ENCODE measurements at places on chromosomes 11 and 22.

DNA sequence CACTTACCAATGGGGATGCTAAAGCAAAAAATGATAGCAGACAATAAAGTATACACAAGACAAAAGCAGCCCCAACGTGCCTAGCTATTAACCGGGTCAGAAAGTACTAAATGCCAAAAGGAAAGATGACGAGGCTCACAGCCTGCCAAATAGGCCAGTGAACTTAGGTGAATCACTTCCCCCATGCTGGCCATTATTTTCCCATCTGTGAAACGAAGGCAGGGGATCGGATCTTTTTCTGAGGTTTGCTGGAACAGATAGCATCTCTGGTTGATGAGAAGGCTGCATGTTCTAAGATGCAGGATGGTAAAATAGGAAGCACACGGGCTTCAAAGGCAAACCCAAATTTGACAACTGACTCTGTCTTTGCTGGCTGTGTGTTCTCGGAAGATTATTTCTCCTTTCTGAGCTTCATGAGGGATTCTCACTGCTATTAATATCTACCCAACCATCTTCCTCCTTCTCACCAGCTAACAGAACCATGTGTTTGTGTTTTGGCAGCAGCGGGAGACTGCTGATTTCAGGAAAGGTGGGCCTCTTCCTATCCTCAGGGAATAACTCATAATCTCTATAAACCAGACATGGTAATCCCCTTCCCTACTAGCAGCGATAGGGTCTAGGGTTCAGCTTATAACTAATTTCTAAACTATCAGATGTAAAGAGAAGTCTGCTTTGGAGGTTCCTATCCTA, 390.7 kb downstream of the LARGE1 start:
- DNase-seq: no peak

GRCh38 chr11:61976420-61976800, 9.0 kb upstream of the FTH1 start:
- DNase-seq: no peak

- DNase-seq: no peak
Observed at GRCh38 chr11:86056351-86056854, 12.5 kb downstream of the PICALM start.

- no peak for DNase-seq
Observed at GRCh38 chr11:44759743-44760476, 33.1 kb downstream of the TSPAN18 start.

DNA sequence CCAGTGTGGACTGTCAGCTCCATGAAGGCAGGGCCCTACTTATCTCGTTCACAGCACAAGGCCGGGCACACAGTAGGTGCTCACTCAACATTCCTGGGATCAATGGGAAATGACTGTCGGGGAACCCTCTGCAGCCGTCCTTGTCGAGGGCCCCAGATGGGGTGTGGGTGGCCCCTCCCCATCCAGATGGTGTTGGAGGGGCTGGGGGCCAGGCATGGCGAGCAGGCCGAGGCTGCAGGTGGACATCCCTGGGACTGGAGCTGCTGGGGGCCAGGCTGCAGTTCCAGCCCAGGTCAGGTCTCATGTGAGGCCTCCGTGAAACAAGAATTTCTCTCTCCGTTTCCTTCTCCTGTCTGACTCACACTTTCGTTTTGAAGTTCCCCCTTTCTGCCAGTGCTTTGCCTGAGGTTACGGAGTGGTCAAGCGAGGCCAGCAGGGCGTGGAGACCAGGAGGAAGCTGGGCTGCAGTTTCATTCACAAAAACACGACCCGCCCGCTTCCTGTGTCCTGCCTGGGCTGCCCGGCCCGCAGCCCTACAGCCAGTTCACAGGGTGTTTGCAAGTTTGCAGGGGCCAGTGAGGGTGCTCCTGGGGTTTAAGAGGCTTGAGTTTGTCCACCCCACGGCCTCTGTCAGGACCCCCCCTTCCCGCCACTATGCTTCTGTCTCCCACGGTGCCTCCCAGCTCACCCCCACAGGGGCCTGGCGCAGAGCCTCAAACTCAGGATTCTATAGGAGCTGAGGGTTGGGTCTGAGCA, 4.5 kb downstream of the MYEOV start:
- peak; percentile 20 for DNase-seq

DNA sequence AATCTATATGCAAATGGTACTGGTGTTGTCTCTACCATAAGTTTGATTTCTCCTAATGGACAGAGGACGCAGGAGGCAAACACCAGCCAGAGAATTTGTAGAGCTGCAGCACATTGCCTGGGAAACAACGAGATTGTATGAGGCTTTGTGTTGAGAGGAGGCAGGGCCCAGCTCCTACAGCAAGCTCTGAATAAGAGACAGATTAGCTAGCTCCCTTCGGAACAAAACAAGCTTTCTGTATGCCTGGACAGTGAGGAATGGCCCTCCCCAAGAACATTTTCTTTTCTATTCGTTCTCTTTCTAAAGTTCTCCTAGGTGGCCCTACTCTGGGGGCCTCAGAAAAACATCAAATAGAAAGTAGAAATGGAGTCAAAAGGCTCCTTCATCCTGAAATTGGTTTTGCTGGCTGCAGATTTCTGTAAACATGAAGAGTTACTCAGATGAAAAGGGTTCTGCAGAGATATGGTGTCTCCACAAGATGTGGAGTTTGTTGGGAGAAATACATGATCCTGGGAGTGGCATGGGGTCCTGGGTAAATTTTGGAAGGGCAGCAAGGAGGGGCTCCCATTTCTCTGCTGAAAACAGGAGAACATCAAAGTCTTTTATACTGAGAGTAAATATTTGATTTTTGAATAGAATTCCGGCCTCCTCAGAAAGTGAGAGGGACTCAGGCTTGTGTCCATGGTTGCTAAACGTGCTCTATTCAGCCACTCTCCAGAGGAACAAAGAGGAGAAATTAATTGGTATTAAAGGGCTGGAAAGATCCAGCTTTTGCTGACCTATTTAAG, 6.8 kb upstream of the HEPACAM start:
- DNase-seq: no peak

GRCh38 chr11:32225571-32226285, 134.9 kb downstream of the RCN1 start:
- DNase-seq: no peak

DNA sequence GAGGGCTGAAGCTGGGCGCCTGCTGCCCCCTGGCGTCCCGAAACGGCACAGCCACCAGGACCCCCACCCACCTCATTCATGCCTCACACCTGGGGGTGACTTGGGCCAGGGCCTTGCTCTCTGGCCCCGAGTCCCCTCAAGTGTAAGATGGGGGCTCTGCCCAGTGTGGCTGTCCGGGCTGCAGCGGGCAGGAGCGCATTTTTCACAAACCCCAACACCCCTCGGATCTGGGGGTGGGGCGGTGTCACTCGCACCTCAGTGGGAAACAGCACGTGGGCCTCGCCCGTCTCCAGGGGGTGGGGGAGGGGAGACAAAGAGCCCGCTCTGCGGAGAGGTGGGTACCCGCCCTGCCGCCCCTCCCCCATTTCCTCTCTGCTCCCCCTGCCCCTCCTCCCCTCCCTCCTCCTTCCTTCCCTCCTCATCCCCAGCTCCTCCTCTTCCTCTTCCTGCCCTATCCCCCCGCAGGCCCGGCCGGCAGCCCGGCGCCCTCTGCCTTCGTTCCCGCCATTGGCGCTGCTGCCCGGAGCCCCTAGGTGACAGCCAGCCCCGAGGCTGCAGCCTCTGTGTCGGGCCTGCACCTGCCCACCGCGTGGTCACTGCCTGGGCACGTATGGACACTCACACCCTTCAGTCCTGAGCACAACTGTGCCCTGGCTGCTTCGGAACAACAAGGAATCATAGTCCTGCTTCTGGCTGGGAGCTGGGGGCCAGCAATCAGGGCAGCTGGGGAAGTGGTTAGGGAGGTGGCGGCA, 6.8 kb upstream of the CDKN1C start:
- no peak for DNase-seq

DNA sequence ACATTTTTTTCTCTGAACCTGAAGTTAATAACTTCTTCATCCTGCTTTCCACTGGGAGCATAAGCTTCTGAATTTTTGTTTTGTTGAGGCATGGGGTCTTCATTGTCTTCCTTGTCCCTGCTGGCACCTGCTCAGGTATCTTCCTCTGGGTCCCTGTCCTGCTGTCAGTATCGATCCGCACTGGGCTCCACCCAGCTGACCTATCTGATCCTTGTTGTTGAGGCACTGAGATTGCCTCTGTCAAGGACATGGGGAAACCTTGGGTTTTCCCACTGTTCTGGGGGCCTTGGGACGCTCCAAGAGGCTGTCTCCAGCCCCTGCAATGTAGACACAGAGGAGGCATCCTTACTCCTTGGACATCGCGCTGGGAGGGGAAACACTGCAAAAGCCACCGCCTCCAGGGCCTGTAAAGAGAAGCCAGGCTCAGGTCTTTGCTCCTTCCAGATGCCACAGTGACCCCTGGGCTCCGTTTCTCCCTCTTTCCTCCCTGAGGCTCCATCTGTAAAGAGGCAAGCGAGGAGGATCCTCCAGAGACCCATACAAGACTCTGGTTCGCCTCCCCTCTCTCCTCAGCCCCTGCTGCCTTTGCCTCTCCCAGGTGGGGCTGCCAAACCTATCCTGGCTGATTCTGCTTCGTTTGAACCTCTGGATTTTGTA, 8.6 kb upstream of the RBFOX2 start:
- DNase-seq: no peak

GRCh38 chr11:125423247-125423849, 72.7 kb downstream of the FEZ1 start:
- DNase-seq: no peak

DNA sequence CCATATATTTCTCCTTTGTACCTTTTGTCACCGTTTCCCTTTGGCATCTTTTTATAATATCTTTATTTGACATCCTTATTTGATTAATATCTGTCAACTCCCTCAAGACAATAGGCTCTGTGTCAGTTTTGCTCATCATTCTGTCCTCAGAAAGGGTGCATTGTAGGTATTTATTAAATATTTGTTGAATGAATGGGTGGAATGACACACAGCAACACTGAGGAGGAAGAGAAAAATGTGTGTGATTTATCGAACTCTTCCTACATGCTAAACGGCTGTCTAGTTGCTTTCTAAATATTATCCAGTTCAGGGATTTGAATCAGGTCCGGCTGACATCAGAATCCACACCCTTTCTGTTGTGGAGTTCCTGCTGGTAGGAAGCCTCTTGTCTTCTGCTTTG, 98.2 kb downstream of the NAV2 start:
- DNase-seq: no peak

DNA sequence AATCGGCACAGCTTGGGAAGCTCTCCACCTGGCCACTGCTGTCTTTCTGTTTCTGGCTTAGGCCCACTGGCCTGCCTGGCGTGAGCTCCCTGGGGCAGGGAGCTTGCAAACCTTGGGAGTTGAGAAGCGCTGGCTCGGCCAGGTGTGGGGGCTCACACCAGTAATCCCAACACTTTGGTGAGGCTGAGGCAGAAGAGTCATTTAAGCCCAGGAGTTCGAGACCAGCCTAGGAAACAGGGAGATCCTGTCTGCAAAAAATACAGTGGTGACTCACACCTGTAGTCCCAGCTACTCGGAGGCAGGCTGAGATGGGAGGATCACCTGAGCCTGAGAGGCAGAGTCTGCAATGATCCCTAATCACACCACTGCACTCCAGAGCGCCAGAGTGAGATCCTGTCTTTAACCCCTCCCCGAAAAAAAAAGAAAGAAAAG, 4.0 kb downstream of the AP5B1 start:
- no peak for DNase-seq

GRCh38 chr22:29003975-29004646, 57.5 kb downstream of the C22orf31 start:
- no peak for DNase-seq

GRCh38 chr11:87173185-87174039, 135.7 kb downstream of the TMEM135 start:
- no peak for DNase-seq

DNA sequence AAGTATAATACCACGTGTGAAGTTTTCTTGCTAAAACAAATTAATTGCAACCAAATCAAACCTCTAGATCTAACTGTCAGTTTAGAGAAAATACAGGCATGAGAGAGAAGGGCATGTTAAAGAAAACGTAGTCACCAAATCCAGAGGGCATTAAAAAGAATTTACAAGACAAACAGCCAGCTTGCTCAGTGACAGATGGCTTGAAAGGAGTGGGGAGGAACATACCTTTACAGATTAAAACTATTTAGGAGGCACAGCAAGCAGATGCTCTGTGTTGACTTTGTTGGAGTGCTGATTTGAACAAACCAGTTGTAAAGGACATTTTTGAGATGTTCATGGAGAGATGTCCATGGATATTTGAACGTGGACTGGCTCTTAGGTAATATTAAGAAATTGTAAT, 96.9 kb downstream of the ATXN10 start:
- DNase-seq: no peak

Data from activated gamma-delta T cell (primary cell).